NCI-H2081 treated with DMSO at 0.1 percent for 48 hours (cell line): ENCODE measurements at places on chromosomes 1 and 21.

GRCh38 chr1:41742219-41742618 is 176.5 kb downstream of the HIVEP3 start:
- no peak for DNase-seq

GRCh38 chr1:239287296-239287695 is 99.1 kb upstream of the CHRM3 start:
- no peak for DNase-seq

DNA sequence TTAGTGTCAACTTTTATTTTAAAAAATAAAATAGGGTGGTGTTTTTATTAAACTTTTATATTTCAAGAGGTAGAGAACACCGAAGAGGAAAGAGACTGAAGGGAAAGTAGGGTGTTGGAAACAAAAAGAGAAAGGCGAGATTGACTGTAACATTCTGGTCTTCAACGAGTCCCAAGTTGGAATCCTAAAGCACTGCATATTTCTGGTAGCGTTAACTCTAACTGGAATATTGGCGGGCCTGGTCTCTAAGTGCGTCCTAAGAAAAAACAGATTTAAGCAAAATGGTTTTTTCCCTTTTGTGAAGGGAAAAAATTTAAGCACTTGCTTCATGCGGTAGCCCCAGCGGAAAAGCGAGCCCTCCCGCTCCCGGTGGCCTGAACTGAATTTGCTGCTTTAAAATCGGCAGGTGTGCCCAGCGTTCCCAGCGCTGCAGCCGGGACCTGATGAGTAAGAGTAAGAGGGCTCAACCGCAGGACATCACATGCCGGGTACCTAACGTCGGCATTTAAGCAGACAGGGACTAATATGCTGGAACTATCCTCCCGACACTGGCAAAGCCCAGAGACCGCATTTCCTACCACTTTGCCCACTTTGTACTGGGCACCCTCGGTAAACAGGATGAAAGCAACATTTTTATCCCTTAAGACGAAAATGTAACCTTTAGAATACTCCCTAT is 30.5 kb upstream of the NFIA start:
- no peak for DNase-seq

DNA sequence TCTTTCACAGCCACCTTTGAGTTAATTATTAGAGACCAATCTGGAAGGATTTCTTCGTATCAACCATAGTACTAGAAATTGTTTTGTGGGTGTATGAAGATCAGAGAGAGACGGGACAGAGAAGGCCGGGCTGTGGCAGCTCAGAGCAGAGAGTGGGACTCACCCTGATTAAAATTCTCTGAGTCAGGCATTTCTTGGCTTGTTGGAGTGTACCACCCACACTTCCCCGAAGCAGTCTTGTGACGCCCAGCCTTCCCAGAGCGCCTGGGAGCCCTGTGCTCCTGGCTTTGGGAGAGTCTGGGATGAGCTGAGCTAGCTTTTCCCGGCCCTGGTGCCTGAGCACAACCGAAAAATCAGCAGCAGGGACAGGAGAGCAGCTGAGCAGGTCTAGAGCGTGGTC is 19.4 kb downstream of the PLEKHM2 start:
- no peak for DNase-seq

DNA sequence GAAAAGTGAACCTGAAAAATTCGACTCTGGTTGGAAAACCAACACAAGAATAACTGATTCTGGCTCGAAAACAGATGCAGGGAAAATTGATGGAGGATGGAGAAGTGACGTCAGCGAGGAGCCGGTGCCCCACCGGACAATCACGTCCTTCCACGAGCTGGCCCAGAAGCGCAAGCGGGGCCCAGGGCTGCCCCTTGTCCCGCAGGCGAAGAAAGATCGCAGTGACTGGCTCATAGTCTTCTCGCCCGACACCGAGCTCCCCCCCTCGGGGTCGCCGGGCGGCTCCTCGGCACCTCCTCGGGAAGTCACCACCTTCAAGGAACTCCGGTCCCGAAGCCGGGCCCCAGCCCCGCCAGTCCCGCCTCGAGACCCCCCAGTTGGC is 1.9 kb downstream of the RUSC1 start:
- no peak for DNase-seq

GRCh38 chr1:67834246-67834877 is 1.1 kb upstream of the GNG12 start:
- no peak for DNase-seq

DNA sequence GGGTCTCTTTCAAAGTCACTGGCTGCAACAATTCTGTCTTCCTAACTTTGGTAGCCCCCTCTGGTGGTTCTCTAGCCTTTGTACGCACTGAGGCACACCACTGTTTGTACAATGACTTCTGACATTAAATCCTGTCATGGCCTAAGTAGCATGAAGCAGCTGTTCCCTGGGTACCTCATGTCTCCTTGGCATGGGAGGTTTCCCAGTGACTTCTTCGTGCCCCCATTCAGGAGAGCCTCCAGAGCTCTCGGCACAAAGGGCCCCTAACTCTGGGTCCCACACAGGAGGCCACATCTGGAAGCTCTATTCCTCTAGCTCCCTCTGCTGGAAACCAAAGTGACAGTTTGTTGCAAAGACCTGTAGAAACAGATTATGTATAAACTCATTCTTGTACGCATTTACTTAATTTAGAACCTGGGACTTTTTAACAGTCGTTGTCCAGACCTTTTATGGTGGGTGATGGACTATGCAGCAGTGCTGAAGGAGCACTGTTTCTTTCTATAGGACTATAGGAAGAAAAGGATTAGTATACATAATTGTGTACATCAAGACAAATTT is 13.4 kb downstream of the SWT1 start:
- DNase-seq, result peak; percentile 60
